ENCODE measurements at places on chromosomes 11 and 22. TPM values are rescaled to one million over a fixed set of nuclear protein-coding genes. Genes with fewer than 3 reads are reported as not detected.

DNA sequence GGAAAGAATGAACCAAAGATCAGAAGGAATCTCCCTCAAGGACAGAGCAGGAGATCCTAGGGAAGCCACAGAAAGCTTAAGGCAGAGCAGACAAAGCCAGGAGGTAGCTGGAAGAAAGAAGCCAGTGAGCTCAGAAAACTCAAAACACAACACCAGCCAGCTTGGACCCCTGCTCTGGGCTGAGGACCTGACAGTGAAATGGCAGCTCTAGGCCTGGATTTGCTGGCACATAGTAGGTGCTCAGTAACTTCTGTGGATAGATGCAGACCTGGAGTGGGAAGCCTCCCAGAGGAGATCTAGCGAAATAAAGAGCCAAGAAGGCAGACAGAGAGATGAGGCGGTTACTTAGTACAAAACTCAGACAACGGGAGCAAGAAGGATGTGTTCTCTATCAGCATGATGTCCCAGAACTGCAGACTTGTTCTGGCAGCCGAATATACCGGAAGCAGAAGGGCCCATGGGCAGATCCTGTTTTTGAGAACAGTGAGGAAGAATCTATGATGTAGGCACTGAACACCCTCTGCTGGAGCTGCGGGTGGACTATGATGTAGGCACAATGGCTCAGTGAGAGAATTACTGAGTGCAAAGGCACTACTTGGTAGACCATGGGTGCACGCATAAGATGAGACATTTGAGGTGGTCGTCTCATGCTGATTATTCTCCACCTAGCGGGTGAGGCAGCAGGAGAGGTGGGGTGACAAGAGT is 4.8 kb downstream of the ROBO4 start:
- H3K4me1 ChIP-seq, result peaks cover 56% of the 10 kb centered on the region
- DNase-seq, result no peak
- H3K27ac ChIP-seq, result peak overlapping the region; percentile 53
- H3K27me3 ChIP-seq, result no peaks in the 10 kb centered on the region
- H3K4me3 ChIP-seq, result no peak overlapping the region
- no peaks in the 10 kb centered on the region for H3K36me3 ChIP-seq

DNA sequence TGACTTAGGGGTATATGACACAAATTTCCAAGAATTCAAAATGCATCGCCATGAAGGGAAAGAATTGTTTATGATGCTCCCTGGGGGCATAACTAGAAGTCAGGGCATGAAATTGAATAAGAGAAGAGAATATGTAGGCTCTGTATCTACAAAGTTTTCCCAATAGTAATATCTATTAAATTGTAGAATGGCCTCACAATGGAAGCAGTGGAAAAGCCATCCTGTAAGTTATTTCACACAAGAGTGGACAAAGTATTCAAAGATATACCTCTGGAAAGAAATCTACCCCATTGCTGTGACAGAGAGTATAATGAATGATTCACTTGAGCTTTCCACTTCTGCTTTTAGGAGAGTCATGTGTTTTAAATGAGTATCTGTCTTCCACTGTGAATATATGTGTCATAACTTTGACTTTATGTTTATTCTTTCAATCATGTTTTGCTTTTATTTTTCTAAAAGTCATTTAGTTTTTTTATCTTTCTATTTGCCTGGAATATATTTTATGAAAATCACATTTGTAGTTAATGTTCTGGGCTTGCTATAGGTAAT is 65.7 kb upstream of the DDI1 start:
- no peak overlapping the region for H3K4me3 ChIP-seq
- H3K36me3 ChIP-seq, result no peaks in the 10 kb centered on the region
- H3K4me1 ChIP-seq, result no peaks in the 10 kb centered on the region
- no peak for DNase-seq
- H3K27ac ChIP-seq, result no peak overlapping the region

- no peak overlapping the region for H3K27ac ChIP-seq
- DNase-seq, result no peak
- H3K4me3 ChIP-seq, result no peak overlapping the region
- no peaks in the 10 kb centered on the region for H3K27me3 ChIP-seq
- H3K4me1 ChIP-seq, result peaks cover 30% of the 10 kb centered on the region
- H3K36me3 ChIP-seq, result no peaks in the 10 kb centered on the region
Observed at GRCh38 chr11:57200917-57201316, 19.2 kb downstream of the LRRC55 start.

GRCh38 chr11:61019832-61020405 is 48.4 kb downstream of the CD6 start:
- H3K27ac ChIP-seq, result no peak overlapping the region
- H3K27me3 ChIP-seq, result no peaks in the 10 kb centered on the region
- no peaks in the 10 kb centered on the region for H3K36me3 ChIP-seq
- peaks cover 14% of the 10 kb centered on the region for H3K4me1 ChIP-seq
- DNase-seq, result no peak

GRCh38 chr22:20465759-20466077 is 28.1 kb upstream of the SCARF2 start:
- H3K27ac ChIP-seq, result no peak overlapping the region
- DNase-seq, result no peak
- H3K36me3 ChIP-seq, result peaks cover 11% of the 10 kb centered on the region
- H3K4me1 ChIP-seq, result peaks cover 13% of the 10 kb centered on the region
- no peak overlapping the region for H3K4me3 ChIP-seq

GRCh38 chr11:8971196-8971923 is 7.1 kb upstream of the TMEM9B start:
- DNase-seq, result no peak
- no peaks in the 10 kb centered on the region for H3K27me3 ChIP-seq
- no peak overlapping the region for H3K27ac ChIP-seq
- H3K36me3 ChIP-seq, result no peaks in the 10 kb centered on the region
- no peak overlapping the region for H3K4me3 ChIP-seq

The CCDC89 gene
- total RNA-seq, result 1.2 TPM

The CARNS1 gene
- 2.7 TPM for total RNA-seq
